ENCODE measurements at places on chromosomes 7 and 10.

GRCh38 chr10:77506517-77507200 is 130.9 kb downstream of the KCNMA1 start:
- DNase-seq: no peak

DNA sequence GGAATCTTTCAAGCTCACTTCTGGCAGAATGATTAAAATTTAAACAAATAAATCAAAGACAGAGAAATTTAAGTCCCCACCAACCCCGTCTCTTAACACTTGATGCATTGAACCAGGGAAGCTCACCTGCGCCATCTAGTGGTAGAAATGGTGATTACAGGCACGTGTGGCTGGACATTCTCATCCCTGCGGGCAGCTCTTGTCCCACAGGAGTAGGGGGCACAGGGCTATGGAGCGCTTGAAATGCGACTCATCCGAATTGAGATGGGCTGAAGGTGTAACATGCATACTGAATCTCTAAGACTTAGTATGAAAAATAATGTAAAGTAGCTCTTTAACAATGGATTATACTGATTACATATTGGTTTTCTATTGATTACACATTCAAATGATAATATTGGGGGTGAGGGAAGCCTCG is 24.8 kb upstream of the SLIT1 start:
- DNase-seq: peak; percentile 49

DNA sequence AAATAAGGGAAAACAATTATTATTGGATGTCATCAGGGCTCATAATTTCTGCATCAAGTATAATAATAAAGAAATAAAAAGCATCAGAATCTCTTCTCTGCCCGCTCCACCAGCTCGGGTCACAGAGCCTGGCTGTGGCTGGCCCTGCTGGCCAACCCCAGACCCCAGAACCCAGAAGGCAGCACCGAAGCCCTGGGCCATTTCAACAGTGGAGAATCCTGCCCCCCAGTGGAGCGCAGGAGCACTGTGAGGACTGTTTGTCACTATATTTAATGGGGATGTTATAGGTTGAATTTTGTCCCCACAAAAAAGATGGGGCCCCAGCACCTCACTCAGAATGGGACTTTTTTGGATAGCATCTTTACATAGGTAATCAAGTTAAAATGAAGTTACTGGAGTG is 27.3 kb downstream of the DENND11 start:
- no peak for DNase-seq

- DNase-seq: no peak
These were observed 287.0 kb upstream of the CDC14C start for GRCh38 chr7:48637382-48637781.

DNA sequence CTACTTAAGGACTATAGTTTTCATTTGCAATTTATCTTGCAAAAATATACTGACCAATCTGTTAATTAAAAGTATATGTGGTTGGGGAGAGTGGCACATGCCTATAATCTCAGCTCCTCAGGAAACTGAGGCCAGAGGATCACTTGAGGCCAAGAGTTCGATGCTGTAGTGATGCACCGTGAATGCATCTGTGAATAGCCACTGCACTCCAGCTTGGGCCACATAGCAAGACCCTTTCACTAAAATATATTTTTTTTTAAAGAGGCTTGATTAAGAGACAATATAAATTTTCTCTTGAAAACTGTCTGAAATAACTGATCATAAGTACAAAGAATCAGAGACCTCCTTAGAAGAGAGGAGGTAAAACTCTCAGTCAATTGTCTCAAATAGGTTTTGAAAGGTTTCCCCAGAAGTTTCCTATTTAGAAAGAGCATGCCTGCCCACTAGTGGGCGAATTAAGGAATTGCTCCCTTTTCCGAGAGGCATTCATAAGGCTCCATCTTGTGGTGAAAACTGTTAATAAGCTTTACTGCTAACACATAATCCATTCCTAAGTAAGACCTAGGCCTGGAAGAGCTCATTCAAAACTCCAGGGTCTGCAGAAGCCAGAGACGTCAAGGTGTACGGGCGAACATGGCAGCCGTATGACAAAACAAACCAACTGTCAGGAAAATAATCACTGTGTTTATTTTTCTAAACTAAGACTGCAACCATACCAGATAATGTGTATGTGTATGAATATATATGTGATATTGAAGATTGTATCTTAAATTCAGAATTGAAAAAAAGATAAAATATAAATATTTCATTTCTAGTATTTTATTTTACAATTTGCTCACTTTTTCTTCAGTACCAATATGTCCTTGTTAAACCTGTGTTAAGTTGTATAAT is 6.8 kb upstream of the TAS2R40 start:
- DNase-seq: no peak

DNA sequence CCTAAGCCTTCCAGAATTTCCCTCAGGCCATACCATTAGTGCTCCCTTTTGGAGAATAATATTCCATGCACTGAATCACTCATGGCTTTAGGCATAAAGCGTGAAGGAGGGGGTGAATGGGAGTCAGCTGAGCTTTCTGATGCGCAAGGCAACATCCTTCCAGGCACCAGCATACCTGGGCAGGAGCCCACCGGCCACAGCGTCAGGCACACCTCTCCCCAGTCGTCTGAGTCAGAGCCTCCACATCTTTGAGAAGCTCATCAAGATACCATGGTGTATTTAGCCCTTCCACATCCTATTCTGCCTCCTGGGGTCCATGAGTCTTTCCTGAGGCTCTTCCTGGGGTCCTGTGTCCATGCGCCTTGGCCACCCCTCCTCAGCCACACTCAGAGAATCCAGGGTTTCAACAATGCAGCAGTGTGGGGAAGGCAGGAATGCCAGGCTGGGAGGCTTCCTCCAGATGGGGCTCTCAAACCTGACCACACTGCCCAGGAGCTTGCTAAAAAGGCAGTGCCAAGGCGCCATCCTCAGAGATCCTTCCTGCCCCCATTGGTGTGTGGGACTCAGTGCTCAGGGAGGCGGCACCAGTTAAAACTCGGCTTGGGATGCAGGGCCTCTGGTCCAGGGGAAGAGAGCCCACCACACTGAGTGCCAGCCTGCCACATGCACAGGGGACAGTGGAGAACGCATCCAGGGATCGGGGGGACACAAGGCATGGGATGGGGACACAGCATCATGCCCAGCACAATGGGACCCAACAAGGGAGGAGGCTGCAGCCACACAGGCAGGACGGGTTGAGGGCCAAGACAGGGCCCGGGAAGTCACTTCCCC is 31.6 kb downstream of the RASGEF1A start:
- no peak for DNase-seq

GRCh38 chr10:74289951-74290350 is 138.9 kb downstream of the ADK start:
- no peak for DNase-seq

DNA sequence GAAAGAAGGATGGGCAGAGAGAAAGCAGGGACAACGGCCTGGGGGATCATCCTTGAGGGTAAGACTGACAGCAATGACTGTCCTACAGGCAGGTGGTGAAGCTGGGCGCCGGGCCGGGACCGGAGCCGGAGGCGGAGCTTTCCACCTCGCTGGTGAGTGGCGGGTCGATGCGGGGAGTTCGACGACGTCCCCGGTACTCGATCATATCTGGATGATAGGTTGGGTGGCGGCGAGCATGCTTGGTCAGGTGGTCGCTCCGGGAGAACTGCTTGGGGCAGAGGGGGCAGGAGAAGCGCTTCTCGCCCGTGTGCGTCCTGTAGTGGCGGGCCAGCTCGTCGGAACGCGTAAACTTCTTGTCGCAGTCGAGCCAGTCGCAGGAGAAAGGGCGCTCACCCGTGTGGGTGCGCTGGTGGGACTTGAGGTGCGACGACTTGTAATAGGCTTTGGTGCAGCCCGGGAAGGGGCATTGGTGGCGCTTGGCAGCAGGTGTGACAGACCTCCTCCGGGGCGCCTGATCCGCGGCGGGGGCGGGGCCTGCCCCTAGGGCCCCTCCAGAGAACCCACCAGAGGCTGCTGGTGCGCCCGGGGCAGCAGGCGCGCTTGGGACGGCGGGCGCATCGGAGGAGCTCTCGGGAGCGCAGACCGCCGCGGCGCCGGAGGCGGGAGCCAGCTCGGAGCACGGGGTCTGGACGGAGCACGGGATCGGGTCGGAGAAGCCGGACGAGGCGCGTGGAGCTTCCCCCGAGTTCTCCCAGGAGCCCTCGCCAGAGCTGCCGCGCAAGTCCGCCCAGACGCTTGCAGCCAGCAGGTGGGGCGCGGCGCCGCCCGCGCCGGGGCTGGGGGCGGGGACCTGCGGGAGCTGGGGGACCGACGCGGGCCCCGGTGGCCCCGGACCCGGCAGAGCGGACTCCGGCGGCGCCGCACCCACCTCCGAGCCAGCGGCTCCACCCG is 752 bp downstream of the KLF14 start:
- no peak for DNase-seq

DNA sequence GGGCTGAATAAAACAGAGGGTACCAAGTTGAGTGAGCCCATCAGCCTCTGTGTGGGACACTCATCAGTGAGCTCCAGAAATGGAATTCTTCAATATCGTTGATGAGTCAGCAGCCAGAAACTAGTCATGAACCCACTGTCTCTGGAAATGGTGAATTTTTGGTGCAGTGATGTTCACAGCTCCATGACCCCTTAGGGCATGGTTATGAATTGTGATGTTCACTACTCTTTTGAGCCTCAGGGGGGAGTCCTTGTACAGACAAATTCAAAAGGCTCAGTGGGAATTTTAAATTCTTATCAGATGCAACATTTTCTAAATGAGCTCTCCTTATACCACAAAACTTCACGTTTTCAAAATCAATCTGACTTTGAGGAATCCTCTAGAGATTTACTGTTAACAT is 335.7 kb downstream of the PHTF2 start:
- no peak for DNase-seq

GRCh38 chr10:95441547-95441923 is 119.6 kb downstream of the SORBS1 start:
- no peak for DNase-seq

GRCh38 chr7:141634065-141634464 is 67.9 kb downstream of the DENND11 start:
- no peak for DNase-seq

DNA sequence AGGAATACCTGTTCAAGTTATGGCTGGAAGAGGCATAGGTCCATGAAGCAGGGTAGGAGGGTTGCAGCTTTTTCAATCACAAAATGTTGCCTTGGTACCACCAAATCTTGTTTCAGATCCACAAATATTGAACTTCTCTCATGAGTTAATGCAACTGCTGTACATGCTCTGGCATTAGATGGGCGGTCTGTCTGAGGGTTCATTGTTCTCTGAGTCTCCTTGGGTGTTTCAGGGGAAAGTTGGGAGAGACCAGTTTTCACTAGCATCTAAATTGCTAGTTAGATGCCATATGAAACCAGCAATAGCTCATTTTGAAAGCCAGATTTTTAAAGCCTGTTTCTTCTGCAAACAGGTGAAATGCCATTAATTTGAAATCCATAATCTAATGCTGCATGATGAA is 27.8 kb upstream of the ELMO1 start:
- DNase-seq: no peak

GRCh38 chr7:1698201-1698600 is 28.1 kb downstream of the ELFN1 start:
- no peak for DNase-seq

- no peak for DNase-seq
These were observed 1231.1 kb upstream of the CELF2 start for GRCh38 chr10:9786576-9786975.

- no peak for DNase-seq
These were observed 63.4 kb upstream of the STRIP2 start for GRCh38 chr7:129370812-129371211.

DNA sequence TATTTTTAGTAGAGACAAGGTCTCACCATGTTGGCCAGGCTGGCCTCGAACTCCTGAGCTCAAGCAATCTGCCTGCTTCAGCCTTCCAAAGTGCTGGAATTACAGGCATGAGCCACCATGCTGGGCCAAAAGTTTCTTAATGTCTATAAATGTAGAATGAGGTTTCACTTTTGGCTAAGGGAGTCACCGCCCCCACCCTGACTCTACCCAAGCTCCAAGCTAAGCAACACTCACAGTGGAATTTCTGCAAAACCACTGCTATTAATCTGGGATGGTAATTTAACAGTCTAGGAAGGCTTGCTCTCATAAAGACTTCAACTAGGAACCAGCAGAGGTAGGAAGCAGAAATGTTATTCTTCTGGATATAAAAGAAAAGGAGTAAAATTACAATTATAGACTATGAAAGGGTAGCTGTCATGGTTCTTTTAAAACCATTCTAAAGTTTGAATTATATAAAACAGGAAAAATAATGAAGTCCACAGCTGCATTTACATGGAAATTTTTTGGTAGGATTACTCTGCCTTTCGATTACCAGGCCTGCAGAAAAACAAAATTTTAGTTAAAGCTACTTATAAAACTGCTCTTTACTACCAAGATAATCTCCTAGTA is 211.6 kb downstream of the SFMBT2 start:
- no peak for DNase-seq

GRCh38 chr10:13158401-13158800 is 3.0 kb upstream of the MCM10 start:
- DNase-seq: no peak

DNA sequence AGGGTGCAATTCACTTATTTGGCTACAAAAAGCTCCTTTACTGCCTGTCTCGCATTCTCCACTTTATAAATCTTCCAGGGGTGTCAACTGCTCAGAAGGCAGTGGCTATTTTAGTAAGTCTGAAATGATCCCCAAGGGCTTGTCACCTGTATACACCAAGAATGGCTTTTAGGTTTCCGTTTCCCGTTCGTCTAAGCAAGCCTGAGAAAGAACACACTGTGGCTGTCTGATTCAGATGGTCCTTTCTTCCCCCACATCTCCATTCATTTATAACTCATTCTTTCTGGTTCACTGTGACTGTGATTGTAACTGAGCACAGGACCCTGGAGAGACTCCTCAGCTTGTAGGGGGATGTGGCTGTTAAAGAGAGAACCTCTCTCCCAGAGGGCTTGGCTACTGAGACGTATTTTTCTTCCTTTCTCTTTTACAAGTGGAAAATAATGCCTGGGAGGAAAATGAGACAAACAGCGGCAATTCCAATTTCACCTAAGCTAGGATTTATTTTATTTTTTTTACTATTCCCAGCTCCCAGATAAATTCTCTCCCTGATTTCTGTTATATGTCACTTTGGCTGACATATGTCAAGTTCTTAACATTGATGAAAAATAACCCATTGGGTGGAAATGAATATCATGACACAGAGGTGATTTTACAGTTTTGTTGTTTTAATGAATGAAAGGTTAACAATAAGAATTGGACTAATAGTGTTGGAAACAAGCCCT is 129.3 kb downstream of the FAM107B start:
- no peak for DNase-seq

Measured in stimulated activated CD4-positive, alpha-beta T cell treated with anti-CD3 and anti-CD28 coated beads, Interleukin-15, amount 100 ng/mL, for 1 hour (primary cell).